Left ventricle myocardium superior (tissue), 1 donor: ENCODE measurements at places on chromosomes 11 and 22.

- DNase-seq: no peak
Measured at GRCh38 chr22:20747223-20747622, 26.7 kb upstream of the SERPIND1 start.

DNA sequence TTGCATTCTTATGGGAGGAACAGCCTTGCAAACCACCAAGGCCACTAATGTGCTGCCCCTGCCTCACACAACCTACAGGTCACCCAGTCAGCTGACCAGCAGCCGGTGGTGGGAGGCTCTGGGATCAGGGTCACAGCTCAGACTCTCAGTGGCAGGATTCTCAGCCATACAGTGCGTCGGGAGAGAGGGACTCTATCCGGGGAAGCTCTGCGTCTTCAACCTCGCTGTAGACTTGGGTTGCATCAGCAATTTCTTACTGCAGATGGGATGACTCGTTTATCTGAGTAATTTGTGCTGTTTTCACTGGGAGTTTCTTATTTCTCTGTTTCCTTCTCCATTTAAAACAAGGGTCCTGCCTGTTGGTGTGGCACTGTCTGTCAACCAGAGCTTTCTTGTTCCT lies 257.7 kb downstream of the TBC1D22A start:
- no peak for DNase-seq

DNA sequence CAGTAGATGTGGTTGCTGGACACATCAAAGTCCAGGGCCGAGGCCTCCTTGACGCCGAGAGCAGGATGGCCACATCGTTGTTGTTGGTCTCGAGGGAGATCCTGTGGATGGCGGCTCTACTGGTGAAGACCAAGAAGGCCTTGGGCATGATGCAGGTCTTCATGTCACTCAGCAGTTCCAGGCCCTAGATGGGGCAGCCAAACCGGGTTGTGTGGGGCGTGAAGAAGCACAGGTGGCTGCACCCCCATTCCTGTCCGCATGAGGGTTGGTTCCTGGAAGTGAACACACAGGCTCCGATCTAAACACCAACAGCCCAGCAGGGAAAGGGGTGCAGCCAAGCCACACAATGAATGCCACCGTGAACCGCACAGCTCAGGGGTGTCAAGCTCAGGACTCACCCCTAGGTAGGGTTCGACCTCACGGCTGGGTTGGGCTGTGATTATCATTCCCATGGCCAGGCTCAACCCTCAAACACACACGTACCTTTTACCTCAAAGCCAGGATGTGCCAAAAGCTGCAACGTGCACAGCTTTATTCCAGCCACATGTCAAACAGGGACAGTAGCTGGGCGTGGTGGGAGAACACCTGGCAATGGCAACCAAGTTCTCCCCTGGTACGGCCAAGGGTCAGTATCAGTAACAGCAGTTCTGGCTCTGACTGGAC lies 132.3 kb downstream of the CRYBB2 start:
- no peak for DNase-seq

GRCh38 chr11:21142007-21142406 lies 472.6 kb downstream of the NELL1 start:
- no peak for DNase-seq

DNA sequence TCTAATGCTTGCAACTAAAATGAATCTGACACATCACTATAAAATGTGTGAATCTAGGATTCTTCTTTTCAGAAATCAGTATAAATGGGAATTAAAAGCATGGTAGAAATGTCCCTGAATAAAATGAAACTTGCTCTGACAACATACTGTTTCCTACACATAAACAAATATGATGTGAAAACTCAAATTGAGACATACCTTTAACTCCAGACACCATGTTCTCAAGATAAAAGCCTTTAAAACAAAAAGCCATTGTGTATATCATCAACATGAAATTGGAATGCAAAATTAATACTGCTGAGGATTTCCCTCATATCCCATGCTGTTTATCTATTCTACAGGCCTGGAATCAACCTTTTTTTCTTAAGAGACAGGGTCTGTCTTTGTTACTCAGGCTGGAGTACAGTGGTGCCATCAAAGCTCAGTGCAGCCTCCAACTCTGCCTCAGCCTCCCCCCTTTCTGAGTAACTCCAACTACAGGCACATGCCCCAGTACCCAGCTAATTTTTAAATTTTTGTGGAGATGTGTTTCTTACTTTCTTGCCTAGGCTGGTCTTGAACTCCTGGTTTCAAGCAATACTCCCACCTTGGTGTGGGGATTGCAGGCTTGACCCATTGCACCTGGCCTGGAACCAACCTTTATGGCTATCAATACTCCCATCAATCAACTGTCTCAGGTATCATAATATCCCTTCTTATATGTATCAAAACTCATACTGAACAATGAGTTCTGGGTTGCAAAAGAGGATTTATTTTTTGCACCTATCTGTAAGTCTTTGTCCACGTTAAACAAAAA lies 6.7 kb downstream of the TAF1D start:
- DNase-seq: no peak

DNA sequence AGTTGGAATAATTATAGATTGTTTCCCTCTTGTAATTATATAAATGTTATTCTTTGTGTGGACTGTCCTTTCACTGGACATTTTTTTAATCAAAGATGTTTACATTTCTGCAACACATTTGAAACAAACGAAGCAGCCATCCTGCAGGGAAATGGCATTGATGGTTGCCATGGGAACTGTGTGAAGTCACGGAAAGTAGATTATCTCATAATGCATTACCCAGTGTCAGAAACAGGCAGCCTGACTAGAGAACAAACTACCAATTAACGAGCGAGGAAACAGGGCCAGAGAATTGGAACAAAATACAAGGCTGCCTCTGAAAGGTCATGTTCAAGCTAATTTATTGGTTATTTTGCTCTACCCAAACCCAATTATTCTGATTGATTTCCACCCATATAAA lies 96.9 kb upstream of the LARGE1 start:
- no peak for DNase-seq

- no peak for DNase-seq
Measured at GRCh38 chr11:73537969-73538368, 59.9 kb downstream of the FAM168A start.

- no peak for DNase-seq
Measured at GRCh38 chr22:37726241-37726887, 29.5 kb downstream of the TRIOBP start.

DNA sequence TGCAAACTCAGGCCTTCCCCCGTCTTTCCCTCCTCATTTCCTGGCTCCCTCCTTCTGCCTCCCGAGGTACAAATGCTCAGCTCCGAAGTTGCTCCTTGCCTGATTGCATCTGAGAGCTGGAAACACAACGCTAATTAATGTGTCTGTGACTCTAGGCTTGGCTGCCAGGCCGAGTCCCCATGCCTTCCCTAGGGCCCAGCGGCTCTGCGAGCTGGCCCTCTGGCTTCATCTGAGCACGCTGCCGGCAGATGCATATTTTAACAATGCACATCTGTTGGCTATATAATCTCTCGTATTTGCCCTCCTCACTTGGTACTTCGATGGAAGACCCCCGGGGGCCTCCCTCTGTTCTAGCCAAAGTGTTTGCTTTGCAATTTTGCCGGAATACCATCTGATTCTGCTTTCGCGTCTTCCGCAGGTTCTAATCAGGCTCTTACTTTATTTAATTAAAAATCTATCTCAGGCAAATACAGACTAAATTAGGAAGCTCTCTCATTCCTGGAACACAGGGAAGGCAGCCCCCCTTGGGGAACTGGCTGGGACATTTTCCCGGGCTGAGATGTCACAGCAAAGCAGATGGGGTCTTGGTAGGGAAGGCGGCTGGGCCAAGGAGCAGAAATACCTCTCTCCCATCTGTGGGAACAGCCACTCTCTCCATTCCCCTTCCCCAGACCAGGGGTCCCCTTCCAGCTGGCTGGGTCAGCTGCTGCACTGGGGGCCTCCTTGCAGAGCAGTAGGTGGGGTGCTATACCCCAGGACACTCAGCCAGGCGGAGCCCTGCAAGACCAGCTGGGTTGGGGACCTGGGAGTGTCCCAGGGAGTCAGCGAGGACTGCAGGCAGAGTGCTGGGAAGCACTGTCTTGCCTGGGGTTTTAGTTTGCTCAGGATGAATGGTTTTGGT lies 162.8 kb downstream of the ST3GAL4 start:
- DNase-seq: no peak
